Forelimb muscle (tissue), 1 donor: ENCODE measurements at places on chromosomes 11 and 22.

DNA sequence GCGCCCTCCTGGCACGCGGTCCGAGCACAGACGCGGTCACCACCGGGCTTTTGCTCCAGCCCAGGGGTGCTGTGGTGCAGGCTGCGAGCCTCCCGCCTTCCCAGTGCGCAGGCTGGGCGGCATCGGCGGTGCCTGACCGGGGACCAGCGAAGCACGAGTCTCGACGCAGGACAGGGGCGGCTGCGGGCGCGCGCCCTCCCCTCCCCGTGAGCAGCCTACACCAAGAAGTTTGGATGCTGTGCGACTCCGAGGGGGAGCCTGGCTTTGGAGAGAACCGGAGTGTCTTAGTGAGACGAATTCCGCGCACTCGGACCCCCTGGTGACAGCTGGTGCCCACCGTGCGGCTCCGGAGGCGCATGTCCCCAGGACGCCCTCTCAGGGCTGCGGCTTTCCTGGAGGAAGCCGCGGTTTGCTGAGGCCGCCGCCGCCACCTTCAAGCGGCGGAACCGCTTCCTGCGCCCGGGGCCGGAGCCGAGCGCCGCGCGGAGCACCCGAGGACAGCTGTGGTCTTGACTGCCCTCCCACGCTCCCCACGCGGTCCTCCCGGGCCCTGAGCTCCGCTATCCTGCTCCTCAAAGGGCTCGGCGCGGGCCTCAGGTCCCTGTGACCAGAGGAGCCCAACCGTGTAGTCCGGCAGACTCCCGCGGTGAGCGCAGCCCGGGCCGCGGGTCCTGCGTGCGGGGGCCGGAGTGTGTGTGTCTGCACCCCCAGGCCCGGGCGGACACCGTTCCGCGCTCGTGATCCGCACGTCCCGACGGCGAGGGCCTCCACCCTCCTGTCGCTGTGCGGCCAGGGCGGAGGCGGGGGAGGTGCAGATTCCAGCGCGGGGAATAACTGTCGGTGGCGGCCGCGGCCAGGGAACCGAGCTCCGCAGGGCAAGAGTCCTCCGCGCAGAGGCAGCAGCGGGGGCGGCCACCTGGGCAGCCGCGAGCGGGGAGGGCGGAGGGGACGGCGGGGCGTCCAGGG, 1.7 kb downstream of the FGF3 start:
- no peak for DNase-seq

- DNase-seq = no peak
These were observed 54.7 kb downstream of the ETS1 start for GRCh38 chr11:128532572-128533091.

GRCh38 chr11:26905368-26905767, 88.5 kb upstream of the FIBIN start:
- DNase-seq = no peak

- DNase-seq = no peak
These were observed 16.6 kb downstream of the GP1BB start for GRCh38 chr22:19739911-19740449.

GRCh38 chr11:129792663-129793062, 23.0 kb upstream of the TMEM45B start:
- DNase-seq = no peak

GRCh38 chr11:125903711-125904659, at the start of gene DDX25:
Gene DDX25, plus strand, starts transcription at chr11:125904508. Its CDS starts 10 bp downstream, at chr11:125904518.
- no peak for DNase-seq

- no peak for DNase-seq
These were observed 5.8 kb upstream of the MIEF1 start for GRCh38 chr22:39496131-39496838.

- no peak for DNase-seq
These were observed 697 bp downstream of the LGALS1 start for GRCh38 chr22:37675930-37676735.

DNA sequence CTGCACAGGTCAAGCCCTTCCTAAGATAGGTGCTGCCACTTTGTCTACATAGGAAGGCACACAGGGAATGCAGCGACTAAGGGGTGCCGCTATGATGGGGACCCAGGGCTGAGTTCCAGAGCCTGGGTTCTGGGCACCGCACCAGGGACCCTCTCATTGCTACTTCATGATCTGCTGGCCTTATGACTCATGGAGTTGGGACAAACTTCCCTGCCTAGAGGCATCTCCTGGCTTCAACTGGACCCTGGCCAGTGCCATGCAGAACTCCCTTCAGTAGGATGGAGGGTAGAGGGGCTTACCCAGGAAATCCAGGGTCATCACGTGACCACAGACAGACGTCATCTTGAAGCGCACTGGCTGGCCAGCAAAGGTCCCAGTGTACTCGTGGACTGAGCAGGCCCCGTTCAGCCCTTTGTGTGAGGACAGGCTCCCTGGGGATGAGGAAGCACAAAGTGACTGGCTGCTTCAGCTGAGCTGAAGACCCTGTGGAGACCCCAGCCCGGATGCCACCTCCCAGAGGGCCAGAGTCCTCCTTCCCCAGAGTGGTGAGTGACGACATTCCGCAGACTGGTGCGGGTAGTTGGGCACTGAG, 8.4 kb downstream of the TOP3B start:
- DNase-seq = no peak

DNA sequence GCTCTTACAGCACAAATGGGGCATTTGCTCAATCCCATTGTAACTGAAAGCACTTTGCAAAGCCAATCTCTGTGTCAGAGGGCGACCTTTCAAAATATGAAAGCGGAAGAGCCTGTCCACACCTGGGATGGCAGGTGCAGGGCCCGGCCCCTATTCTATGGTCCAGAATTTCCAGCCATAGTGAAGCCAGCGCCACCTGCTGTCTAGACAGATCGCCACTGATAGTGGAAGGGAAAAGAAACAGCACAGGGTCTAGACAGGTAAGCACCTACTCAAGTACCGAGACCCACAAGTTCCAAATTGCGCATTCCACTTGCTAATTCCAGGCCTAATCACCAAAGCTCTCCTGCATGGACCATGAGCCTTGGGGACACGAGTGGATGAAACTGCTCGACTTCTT, 141.4 kb downstream of the NTM start:
- DNase-seq = no peak

DNA sequence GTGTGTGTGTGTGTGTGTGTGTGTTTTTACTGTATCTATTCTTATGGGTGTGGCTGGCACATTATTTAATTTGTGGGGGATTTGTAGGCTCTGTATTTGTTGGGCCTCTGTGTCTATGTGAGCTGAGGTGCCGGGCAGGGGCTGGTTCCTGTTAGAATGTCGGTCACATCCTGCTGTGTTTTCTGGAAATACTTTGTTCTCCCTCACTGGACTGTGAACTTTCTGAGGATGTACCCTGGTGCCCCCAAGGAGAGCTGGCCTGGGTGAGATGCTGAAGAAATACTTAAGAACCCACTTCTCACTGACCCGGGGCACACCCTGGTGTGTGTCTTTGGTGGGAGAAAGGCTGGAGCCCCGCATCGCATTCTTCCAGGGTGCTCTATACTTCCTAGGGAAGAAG, 28.6 kb downstream of the KIAA1671 start:
- no peak for DNase-seq

- DNase-seq = no peak
These were observed 24.7 kb downstream of the TNRC6B start for GRCh38 chr22:40202225-40202944.
